ENCODE measurements at places on chromosomes 3 and 15.
A peak's percentile ranks its signal among the peaks of the same experiment; 100 is the strongest.

DNA sequence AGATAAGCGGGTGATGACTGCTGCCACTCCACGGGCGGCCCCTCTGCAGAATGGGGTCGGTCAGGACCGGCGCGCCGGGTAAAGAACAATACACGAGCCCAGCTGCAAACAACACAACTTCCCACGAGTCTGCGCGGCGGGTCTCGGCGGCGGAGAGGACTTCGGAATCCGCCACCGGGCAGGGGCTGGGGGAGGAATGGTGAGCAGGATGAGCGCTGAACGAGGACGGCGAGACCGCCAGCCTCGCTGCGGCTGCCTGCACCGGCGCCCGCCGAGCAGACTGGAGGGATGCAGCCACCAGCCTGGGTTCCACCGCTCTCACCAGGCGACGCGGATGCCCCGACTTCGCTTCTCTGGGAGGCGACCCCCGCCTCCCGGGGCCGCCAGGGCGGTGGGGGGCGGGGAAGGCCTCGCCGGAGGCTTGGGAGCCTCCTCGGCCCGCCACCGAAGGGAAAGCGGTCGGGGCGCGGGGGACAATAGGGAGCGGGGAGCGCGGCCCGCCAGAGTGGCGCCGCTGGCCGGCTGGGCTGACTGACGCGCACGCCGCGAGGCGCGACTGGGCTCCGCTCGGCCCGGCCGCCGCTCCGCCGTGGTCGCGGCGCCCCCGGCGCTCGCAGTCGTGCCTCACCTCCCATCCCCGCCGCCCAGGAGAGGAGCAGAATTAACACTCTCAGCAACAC lies 515 bp downstream of the ADAM10 start:
- peak; percentile 31 for DNase-seq

DNA sequence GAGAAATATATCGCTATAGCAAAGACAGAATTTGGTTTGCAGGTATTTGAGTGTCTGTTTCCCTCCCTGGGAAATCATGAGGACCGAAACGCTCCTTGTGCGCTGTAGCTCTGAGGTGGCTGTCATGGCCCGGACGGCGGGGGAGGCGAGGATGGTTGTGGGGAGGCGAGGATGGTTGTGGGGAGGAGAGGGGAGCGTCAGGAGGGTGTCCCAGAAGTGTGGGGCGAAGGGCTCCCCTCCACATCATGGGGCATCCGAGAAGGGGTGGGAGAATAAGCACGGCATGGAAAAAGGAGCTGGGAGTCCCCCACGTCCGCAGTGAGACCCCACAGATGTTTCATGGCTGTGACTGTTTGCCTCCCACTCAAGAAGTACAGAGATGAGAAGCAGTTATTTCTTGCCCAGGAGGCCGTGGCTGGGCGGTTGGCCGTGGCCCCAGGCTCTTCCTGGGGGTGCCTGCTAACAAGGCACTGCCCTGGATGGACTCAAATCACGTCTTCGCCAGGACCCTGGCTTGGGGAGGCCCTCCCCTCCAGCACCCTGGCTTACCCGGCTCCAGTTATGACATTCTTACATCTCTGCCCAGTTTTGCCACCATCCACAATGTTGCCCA lies 947 bp upstream of the ATP10A start:
- no peak for DNase-seq

DNA sequence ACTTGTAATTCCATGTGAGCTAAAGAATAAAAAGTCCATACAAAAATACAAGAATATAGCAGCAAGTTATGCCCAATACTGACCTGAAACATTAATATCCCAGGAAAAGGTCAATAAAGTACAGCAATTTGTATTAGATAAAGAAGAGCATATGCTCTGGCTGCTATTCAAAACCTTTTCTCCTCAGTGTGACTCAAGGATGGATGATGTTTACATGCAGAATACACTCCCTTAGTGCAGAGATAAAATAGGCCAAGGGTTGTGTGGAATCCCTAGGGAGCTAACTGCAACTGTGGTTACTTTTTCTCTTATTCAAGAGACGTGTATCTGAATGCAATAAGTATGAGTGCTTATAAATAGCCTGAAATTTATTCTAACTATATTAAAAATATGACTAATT lies 78.7 kb downstream of the SLC9A9 start:
- no peak for DNase-seq

GRCh38 chr3:190522621-190523222 lies 8.8 kb downstream of the IL1RAP start:
- no peak for DNase-seq

DNA sequence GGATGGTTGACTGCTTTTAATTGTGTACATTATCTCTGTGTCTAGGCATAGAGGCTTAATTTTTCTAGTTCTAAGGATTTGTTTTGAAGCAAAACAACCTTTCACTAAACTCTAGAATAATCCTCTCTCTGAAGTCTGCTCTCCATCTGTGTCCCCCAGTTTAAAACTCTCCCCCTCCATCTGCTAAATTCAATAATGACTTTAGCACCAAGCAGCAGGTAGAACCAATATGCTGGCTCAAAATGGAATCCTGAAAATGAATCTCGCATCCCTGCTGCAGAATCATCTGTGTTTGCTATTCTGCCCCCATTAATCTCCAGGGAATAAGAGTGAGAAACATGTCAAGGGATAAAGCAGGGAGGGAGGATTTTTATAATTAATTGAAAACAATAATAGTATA lies 111.8 kb downstream of the TUSC7 start:
- DNase-seq: no peak

DNA sequence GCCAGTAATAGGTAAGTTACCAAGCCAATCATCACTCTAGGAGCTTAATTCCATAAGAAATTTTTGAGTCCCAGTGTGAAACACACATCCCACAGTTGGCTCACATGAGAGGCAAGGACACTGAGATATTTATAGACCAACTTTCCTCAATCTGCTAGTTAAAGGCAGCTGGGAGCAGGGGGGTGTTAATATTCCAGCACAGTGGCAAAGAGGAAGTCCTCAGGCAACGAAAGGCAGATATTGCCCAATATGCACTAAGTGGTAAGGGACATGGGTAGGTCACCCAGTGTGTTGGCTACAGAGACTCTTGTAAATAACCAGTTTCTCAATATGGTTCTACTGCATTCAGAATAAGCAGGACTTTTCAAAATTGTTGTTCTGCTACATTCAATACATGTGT lies 61.0 kb downstream of the TOP2B start:
- no peak for DNase-seq

GRCh38 chr15:72536506-72536905 lies 62.4 kb downstream of the ARIH1 start:
- DNase-seq: no peak

DNA sequence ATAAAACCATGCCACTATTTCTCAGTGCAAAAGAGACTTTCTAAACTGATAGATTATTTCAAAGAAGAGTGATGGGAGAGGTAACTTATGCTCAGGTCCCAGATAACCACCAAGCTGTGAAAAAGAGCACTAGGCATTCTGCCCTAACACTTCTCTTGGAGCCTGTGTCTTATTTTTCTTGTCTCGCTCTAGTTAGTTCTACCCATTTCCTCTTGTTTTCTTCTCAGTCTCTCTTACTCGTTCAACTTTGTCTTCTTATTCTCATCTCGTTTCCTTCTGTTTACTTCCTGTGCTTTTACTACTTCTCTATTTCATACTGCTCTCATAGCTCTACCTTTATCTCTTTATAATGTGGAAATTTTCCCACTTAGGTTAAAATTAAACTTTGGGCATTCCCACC lies 91.8 kb upstream of the CGNL1 start:
- no peak for DNase-seq

- DNase-seq: peak; percentile 10
Observed at GRCh38 chr3:126125781-126126251, 41.9 kb upstream of the SLC41A3 start.

DNA sequence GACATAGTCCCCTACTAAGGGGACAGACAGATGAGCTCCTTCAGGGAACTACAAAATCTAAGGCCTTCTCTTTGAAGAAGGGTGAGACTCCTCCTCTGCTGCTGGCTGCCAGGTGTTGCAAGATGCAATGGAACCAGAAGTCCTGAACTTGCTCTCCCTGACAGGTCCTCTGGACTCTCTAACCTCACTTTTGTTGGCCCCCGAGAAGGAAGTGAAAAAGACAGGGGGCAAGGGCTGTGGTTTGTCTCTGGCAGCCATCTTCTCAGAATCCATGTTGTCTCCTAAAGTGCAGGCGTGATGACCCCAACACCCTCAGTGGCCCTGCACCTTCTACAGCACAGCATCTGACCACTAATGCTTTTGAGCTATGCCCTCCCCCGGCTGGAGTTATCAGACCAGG lies 292.5 kb downstream of the CHST2 start:
- no peak for DNase-seq

DNA sequence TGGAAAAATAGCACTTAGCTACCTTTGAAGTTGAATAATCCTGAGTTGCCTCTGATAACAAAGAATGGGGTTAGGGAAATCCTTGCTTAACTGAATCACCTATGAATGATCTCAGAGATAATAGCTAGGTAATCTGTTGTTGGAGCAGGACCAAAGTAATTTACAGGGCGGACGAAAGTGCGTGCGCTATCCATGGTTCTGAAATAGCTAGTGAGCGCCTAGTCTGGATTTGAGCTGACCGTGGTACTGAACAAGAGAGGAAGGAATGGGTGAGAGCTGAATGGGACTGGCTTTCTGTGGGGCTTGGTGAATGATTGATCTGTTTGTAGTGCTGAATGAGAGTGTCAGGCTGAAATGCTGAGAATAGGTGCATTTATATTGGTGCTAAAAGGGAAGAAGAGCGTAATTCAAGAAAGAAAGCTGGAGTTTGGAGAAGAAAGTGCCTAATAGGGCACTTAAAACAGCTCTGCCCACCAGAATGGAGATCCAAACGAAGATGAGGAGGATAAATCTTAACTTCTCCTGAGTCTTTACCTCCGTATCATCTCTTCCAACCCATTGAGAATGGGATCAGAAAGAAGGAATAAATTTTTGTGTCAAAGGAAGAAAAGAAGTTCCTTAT lies 10.1 kb downstream of the SCN10A start:
- DNase-seq: no peak
